GDM1 (cell line): ENCODE measurements at places on chromosomes 16 and 17.

DNA sequence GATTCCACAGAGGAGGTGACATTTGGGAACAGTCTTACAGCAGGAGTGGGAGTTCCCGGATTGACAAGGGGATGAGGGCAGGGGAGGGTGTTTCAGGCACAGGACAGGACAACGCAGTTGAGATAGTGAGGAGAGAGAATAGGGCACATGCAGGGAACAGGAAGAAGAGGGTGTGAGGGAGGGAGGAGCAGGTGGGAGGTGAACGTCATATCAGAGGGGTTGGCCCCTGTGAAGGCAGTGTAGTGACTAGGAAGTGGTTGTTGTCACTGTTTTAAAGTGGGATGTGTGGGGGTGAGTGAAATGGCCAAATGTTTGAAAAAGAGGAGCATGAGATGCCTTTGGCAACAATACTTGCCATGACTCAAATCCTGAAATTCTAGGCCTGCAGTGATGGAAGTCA is 12.2 kb downstream of the PRKCB start:
- DNase-seq: no peak

- DNase-seq: no peak
Observed at GRCh38 chr16:53417011-53417410, 17.3 kb upstream of the RBL2 start.

DNA sequence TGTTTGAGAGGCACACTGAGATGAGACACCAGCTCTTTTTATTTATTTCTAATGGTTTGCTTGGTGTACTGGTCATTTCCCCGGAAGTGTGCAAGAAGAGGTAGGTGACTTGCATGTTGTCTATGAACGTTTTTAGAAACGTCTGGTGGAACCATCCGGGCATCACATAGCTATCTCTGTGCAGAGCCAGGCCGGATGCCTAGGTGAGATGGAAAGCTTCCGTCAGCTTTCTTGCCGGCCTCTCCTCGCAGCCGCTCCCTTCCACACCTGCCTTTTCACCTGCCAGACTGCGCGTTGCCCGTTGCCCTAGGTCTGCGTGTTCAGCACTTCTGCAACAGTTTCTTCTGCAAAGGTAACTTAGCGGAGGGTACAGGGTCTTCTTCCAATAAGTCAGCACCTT is 416.0 kb downstream of the WWOX start:
- no peak for DNase-seq

- DNase-seq: no peak
Observed at GRCh38 chr17:56807723-56808122, 26.0 kb downstream of the C17orf67 start.

- peak; percentile 32 for DNase-seq
Observed at GRCh38 chr17:11644265-11645212, 46.3 kb downstream of the DNAH9 start.

- DNase-seq: no peak
Observed at GRCh38 chr17:45013021-45013997, 38.1 kb downstream of the DCAKD start.

DNA sequence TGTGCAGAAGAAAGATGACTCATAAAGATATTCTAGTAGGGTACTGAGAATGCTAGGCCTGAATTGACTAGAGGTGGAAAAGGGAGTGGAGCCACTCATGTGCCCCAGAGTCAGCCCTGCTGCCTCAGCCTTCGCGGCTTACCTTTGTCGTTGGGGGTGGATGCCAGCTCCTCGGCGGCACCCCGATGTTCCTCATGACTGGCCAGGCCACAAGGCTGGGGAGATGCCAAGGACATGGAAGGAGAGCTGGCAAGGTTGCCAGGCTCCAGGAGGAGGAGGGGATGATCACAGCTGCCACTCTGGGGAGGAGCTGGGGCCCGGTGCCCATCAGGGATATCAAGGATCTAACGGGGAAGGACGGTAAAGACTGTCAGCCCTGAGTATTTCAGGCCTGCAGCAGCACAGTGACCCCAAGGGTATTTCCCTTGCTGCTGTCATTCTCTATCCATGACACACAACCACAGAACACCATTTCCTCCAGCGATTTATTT is 9.7 kb upstream of the SLC35B1 start:
- DNase-seq: no peak

DNA sequence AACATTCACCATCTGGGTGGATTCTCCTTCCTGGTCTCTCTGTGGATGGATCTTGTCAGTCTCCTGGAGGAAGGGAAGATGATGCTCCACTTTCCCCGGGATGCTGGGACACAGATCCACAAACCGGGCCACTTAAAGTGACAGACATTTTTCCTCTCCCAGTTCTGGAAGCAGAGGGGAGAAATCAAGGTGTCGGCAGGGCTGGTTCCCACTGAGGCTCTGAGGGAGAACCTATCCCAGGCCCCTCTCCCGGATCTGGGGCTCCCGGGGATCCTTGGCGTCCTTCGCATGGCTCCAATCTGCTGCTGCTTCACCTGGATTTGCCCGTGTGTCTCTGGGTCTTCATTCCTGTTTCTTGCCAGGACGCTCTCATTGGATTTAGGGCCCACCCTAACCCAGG is 263.1 kb upstream of the TNRC6C start:
- DNase-seq: no peak

DNA sequence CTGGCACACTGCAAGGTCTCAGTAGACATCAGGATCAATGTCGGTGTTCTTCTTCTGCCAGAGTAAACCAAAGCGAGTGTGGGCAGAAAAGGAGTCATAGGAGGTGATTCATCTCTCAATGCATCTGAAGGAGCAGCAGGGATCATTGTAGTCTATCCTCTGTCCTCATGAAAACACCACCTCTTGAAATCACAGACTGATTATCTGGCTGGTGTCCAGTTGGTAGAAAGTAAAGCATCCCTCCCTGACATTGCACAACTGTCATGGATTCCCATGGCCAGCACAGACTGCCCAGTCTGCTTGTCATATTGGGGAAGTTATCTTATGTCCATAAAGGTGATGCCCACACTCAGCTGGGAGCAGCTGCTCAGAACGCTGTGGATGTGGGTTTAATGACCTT is 74.1 kb downstream of the ABCC12 start:
- DNase-seq: no peak

- DNase-seq: no peak
Observed at GRCh38 chr17:7789131-7789530, 44.9 kb upstream of the KDM6B start.

DNA sequence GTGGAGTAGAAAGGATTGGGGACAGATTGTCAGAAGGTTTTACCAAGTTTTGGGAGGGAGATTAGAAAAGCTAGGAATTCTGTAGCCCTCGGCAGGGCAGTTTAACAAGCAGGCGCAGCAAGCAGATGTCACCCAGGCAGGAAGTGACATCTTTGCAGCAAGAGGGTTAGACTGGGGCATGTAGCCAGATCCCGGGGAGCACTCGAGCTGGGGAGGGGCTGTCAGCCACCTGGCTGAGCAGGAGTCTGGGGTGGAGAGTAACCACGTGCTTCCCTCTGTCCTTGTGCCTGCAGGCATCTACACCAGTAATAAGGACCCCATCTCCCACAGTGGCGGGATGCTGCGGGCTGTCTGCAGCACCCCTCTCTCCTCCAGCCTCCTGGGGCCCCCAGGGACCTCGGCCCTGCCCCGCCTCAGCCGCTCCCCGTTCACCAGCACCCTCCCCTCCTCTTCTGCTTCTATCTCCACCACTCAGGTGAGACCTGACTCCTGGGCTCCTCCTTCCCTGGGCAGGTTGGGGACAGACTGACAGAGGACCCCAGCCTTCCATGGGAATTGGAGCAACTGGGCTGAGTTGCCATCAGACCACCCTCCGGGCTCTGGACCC is 12.2 kb downstream of the MLLT6 start:
- DNase-seq: no peak

DNA sequence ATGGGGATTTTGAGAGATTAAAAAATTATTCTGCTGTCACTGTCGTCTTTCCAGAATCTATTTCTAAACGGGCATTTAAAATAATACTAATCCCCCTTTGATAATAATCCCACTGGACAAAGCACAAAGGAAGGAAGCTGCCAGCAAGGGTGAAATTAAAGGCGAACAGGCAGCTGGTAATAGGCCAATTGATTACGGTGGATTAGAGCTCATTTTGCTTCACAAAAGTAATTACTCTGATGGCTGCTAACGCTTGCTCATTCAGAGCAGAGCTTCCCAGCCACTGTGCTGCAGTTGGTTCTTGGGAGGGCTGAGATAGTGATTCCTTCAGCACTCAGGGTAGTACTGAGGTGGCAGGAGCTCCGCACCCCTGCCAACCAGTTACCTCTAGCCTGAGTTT is 205.7 kb downstream of the SNX29 start:
- no peak for DNase-seq

DNA sequence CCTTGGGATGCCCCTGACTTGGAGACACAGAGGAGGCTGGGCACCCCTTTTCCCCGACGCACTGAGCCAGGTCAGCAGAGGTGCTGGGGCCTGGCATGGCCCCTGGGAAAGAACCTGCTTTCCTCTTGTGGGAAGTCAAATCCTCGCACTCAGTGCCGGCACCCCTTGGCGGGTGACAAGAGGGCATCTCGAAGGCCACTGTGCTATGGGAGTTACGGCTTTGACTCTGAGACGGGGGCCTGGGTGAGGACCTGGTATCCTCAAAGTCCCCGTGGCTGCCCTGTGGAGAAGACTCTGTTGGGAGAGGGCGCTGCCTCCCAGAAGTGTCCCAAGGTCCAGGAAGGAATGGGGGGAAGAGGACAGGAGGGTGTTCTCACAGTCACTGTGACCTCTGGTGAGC is 117.0 kb downstream of the METRNL start:
- no peak for DNase-seq

- no peak for DNase-seq
Observed at GRCh38 chr16:10613785-10614485, 33.5 kb upstream of the EMP2 start.

DNA sequence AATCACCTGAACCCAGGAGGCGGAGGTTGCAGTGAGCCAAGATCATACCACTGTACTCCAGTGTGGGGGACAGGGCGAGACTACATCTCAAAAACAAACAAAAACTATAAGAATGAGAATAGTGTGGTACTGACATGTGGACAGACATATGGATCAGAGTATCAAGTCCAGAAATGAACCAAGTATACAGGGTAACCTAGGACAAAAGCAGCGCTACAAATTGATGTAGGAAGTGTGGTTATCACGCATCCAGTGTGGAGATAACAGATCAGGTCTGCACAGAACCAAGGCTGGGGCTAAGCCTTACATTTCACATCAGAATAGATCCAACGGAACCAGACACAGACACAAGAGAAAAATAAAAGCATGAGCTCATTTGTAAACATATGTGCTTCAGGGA is 23.0 kb upstream of the C16orf95 start:
- no peak for DNase-seq

- no peak for DNase-seq
Observed at GRCh38 chr17:76097716-76098295, 5.8 kb downstream of the EXOC7 start.

- no peak for DNase-seq
Observed at GRCh38 chr17:40604327-40605080, 39.2 kb upstream of the CCR7 start.

- DNase-seq: no peak
Observed at GRCh38 chr16:50246299-50247122, 19.8 kb upstream of the ADCY7 start.

DNA sequence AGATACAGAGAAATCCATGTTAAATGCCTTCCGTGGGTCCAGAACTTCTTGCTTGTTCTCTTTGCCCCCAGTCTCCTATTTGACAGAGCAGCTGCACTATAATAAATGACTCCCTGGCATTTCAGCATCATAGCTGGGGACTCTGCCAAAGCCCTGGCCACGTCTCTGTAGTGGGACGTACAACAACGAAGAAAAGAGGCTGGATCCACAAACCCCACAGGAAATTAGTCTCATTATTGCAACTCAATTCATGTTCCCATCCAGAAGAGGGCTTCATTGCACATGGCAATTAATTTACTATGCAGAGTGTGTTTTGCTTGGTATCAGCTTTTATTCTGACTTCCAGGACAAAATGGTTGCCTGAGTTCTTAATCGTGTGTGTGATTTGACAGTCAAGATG is 121.3 kb downstream of the CDH13 start:
- no peak for DNase-seq

- DNase-seq: peak; percentile 84
Observed at GRCh38 chr16:70438969-70439862, at the start of gene ST3GAL2. Gene ST3GAL2 (minus strand): TSS chr16:70439100. CDS start chr16:70398530, 40,570 bp downstream.

DNA sequence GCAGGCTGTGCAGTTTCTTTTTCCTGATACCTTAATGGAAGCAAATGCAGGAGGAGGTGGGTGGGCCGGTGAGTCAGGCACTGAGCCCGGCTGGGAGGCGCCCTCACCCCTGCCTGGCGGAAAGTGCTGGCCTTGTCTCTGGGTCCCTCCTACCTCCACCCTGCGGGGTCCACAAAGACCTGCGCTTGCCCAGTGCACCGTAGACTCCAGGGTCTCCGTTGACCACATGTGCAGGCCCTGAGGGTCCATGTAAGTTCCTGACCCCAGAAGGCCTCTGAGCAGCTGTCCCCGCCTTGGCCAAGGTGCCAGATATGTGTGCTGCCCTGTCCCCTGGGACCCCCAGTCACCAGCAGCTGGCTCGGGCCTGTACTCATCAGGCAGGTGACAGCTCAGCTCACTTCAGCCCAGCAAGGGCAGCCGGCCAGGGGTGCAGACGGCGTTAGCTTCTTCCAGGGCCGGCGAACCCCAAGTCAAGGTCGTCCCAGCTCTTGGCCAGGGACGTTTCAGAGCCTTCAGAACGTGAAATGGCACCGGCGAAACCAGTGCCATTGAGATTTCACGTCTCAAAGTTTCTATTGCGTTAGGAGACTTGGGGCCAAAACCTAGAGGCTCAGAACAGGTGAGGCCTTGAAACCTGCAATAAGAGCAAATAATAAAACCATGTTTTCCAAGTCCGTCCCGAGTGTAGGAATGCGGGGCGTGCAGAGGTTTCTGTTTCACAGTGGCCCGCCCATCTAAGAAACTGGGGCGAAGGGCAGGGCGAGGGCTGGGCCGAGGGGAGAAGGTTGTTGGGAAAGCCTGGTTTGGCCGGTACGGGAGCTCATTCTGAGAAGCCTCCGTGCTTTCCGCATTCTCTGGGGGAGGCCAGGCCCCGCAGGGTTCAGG is 12.1 kb downstream of the METRNL start:
- DNase-seq: no peak

DNA sequence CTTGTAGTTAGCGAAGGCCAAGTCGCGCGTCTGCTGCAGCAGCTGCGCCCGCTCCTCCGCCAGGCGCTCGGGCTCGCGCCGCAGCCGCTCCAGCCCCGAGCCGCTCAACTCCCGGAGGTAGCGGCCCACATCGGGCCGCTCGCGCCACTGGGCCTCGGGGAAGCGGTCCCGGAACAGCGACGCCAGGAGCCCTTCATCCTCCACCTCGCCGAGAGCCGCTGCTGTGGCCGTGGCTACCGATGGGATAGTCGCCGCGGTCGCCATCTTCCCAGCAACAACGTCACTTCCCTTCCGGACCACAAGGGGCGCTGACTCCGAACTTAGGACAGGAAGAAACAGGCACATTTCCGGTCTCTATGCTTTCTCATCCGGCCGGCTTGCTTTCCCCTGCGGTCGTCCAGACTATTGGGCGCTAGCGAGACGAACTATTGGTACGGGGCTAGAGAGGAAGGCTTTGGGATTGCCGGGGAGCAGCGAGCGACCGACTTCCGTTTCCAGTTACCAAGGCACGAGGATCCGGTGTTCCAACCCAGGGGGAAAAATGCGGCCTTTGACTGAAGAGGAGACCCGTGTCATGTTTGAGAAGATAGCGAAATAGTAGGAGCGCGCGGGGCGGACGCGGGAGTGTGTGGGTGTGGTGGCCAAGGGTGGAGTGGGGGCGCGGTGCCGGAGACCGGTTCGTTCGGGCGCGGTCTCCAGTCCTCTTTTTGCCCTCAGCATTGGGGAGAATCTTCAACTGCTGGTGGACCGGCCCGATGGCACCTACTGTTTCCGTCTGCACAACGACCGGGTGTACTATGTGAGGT is at the start of the genes COG8 and NIP7:
COG8 (minus strand) TSS at position 276 of the 806 bp plus-strand sequence; CDS start at position 264, 12 bp downstream.
NIP7 (plus strand) TSS at position 484 of the 806 bp plus-strand sequence; CDS start at position 542, 58 bp downstream.
- peak; percentile 81 for DNase-seq
